ENCODE measurements at places on chromosomes 1 and 21.

- DNase-seq, result no peak
These were observed 240.7 kb downstream of the FOXD2 start for GRCh38 chr1:47678464-47678980.

- peak; percentile 92 for DNase-seq
These were observed 1.4 kb downstream of the KLHL21 start for GRCh38 chr1:6601049-6601922.

- no peak for DNase-seq
These were observed 32.7 kb downstream of the SUSD4 start for GRCh38 chr1:223331301-223331700.

DNA sequence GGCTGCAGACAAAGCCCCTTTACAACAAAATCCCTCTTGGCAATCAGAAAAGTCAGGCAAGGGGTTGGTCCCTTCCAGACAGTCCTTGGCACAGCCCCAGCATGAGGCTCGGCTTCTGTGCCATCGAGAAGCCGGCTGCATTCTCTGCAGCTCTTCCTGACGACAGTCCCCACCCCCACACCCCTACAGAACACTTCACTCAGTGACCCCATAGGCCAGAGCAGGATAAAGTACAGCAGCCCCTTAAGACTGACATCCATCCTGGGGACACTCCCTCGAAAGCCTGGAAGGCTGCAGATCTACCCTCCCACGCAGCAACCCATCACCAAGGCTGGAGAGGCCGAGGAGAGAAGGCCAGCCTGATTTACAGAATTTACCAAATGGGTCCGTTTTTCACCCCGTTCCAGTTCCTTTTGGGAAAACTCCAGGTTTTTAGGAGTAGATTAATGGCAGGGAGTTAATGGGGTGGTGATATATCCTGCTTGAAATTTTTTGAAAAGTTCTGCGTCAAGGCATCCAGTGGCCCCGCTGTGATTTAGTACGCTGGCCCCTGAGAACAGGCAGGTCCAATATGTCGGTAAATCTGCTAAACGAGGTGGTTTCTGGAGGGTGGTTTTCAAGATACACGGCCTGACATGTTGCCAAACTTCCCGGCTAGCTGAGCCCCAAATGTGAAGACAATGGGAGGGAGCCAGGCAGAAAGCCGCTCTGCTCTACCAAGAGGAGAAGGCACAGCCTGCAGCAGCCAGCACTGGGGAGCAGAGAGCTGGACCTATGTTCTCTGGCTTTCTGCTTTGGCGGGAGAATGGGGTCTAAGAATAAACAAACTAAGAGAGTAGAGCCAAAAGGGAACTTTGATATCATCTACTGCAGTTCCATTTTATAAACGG is 81.7 kb downstream of the SSBP3 start:
- DNase-seq, result no peak

DNA sequence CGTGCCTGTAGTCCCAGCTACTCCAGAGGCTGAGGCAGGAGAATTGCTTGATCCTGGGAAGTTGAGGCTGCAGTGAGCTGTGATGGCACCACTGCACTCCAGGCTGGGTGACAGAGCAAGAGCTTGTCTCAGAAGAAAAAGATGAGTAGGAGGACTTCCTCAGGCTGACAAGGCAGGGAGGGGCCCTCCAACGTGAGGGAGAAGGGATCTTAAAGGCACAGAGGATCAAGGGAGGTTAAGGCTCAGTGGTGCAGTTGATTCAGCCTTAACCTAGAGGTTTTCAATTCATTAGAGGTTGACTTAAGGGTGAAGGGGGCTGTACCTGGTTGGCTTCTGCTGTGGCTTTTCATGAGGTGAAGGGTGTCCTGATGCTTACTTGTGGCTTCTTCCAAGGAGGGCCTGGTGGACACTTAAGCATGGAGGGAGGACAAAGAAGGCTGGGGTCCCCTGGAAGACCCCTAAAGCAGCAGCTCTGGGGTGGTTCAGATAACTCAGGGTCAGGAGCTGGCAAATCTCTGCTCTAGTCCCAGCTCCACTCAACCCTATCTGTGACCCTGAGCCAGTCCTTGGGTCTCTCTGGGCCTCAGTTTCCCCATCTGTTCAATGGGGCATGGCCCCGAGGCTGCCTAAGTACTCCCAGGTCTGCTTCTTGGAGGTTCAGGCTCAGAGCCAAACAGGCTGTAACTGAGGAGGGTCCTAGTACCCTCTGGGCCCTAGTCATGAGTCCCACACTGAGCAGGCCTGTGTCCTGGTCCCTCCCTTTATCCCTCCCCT is 6.3 kb downstream of the EXTL1 start:
- no peak for DNase-seq

DNA sequence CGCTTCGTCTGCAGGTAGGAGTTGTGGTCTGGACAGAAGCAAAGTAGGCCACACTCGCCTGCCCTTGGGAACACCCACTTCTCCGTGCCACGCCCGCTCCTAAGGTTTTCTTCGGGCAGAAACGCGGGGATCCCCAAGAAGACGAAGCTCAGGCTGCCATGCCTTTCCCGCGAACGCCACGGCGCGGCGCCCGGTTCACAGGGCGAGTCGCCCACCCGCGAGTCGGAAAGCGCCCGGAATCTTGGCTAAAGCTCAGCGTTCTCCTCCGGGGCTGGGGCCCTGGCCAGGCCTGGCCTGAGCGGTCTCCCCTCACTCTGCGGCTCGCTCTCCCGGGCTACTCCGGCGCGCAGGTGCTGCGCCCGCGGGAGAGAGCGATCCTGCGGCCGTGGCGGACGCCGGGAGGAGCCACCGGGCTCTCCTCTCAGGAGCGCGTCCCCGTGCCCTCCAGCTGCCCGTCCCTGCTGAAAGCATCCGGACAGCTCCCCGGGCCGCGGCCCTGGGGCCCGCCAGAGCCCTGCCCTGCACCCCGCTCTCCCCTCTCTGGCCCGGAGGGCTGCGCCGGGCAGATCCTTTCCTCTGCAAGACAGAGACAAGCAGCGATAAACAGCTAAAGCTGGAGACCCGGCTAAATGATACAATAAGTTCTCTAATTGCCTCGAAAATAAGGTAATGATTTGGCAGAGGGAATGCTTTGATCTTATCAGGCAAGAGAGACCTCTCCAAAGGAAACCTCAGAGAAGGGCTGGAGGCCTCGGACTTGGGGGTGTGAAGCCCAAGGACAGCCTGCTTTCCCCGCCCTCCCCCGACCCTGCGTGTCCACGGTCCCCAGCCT is 6.7 kb upstream of the WNT2B start:
- no peak for DNase-seq

- DNase-seq, result peak; percentile 22
These were observed 250.2 kb downstream of the NPHP4 start for GRCh38 chr1:5742032-5742431.

All from RWPE2 (cell line).